ENCODE measurements at places on chromosomes 2 and 18.

DNA sequence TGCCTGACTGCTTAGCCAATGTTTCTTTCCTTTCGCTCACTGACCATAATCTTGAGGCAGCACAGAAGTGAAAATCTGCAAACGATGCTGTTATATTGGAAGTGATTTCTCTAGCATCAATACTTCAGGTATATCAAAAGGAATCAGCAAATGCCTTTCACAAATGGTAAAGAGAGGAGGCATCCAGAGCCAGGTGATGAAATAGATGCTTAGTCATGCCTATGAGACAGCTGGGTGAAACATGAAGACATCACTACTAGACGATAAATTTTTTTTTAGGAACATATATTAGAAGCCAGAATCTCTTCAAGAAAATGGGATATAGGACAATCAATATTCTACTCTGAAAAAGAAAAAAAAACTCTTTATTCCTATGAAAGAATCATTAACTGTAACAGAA is 249.2 kb upstream of the SLC39A10 start:
- no peak overlapping the region for H3K27ac ChIP-seq
- no peaks in the 10 kb centered on the region for H3K27me3 ChIP-seq
- no peaks in the 10 kb centered on the region for H3K4me1 ChIP-seq
- DNase-seq, result no peak
- H3K4me3 ChIP-seq, result no peak overlapping the region
- no peaks in the 10 kb centered on the region for H3K36me3 ChIP-seq

DNA sequence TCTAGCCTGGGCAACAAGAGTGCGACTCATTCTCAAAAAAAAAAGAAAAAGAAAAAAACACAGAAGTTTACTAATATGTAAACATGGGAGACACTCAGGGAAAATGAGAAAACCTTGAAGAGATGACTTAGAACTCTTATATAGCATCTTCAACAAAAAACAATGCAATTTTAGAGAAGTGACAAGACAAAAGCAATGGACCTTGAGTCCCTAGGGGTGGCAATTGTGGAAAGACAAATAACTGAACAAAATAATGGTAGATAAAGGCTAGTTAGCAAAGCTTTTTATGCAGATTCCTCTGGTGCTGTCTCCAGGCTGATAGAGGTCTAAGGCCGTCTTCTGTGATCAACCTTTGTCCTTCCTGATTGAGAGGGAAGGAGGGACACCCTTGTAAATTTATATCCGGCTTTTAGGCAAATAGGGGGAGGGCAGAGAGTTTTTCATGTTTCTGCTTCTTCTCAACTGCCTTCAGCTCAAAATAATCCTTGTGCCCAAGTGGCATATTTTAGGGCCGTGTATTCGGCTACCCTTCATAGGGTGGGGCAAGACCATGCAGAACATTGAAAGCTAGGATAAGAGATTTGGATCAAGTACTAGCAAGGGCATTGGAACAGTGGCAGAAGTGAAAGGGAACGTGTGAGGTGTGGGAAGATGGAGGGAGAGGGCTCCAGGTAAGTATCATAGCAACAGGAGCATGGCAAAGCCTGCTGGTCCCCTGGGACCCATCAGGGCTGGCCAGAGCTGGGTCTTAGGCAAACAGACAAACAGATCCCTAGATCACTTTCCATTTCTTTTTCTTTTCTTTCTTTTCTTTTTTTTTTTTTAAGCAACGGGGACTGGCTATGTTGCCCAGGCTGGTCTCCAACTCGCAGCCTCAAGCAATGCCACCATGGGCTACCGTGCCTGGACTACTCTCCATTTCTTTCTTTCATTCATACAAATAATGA is 116.2 kb upstream of the STPG4 start:
- H3K36me3 ChIP-seq, result no peaks in the 10 kb centered on the region
- H3K27me3 ChIP-seq, result no peaks in the 10 kb centered on the region
- no peaks in the 10 kb centered on the region for H3K4me1 ChIP-seq
- no peak for DNase-seq
- no peak overlapping the region for H3K4me3 ChIP-seq

GRCh38 chr2:119225105-119225865 is 1.7 kb downstream of the STEAP3 start:
- no peak overlapping the region for H3K27ac ChIP-seq
- no peak for DNase-seq
- H3K4me3 ChIP-seq, result no peak overlapping the region
- H3K4me1 ChIP-seq, result no peaks in the 10 kb centered on the region
- H3K27me3 ChIP-seq, result no peaks in the 10 kb centered on the region

DNA sequence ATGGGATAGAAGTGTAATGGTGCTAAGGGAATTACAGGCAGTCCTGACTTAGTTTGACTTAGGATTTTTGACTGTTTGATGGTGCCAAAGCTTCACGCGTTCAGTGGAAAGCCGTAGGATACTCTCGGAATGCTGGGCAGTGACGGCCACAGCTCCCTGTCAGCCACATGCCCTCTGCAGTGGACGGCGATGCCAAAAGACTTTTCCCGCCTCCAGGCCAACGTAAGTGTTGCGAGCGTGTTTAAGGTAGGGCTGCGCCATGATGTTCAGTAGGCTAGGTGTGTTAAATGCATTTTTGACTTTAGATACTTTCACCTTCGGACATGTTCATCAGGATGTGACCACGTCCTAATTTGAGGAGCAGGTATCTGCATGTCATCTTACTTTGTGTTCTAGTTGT is 63.4 kb downstream of the DCDC2C start:
- no peaks in the 10 kb centered on the region for H3K4me1 ChIP-seq
- no peak for DNase-seq
- H3K36me3 ChIP-seq, result no peaks in the 10 kb centered on the region

DNA sequence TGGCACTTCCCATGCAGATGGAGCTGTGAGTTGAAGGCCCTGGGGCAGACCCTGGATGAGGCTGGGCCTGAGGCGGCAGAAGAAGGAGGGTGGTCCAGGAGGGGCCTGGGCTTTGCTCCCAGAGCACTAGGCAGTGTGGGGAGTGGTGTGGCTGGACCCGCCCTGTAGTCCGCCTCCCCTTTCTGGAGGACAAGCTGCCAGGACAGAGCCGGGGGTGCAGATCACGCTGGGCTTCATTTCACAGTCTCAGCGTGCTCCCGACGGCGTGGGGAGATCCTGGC is 49.8 kb downstream of the PTGR3 start:
- no peak for DNase-seq
- H3K4me1 ChIP-seq, result no peaks in the 10 kb centered on the region
- no peaks in the 10 kb centered on the region for H3K36me3 ChIP-seq

DNA sequence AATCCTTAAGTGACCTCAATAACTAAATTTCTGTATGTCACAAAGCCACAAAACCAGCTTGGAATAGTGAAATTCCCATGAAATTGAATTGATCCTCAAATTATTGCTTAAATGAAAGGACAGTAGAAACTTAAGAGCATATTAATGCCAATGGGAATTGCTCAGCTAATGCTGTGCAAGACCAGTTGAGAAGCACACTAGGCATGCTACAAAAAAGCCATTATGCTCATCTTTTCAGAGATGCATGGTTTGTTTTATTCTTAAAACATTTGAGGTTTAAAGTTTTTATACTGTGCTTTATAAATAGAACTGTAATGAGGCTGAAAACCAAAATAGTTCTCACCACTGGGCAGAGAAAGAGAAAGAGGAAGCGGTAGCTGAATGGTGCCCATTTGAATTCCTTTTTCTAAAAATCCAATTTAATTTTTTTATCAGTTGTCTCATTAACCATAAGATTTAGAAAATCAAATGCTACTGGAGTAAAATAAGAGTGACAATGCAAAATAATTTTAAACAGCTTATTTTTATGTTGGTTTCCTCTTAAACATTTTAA is 98.6 kb downstream of the LNPK start:
- no peaks in the 10 kb centered on the region for H3K4me1 ChIP-seq
- H3K27me3 ChIP-seq, result no peaks in the 10 kb centered on the region
- no peak for DNase-seq
- no peaks in the 10 kb centered on the region for H3K36me3 ChIP-seq
- no peak overlapping the region for H3K4me3 ChIP-seq
